A549 treated with GW870086 at 1 μM for 4 hours (cell line): ENCODE measurements at places on chromosomes 3 and 15. TPM values are rescaled to one million over a fixed set of nuclear protein-coding genes. Genes with fewer than 3 reads are reported as not detected.

The TMEM62 gene
- total RNA-seq, result 8.4 to 10.3 TPM (median 8.9 TPM) in 5 replicates

The SPTBN5 gene
- total RNA-seq, result 0.10 to 0.36 TPM (median 0.16 TPM) in 5 replicates

The CPN2 gene
- not detected in 5 replicates for total RNA-seq

The SPINK8 gene
- not detected in 5 replicates for total RNA-seq

The DAPK2 gene
- total RNA-seq, result 4.2 to 5.4 TPM (median 4.8 TPM) in 5 replicates

The XCR1 gene
- not detected in 5 replicates for total RNA-seq

The SLC6A11 gene
- total RNA-seq, result 0.03 to 0.09 TPM (median 0.05 TPM) in 4 of 5 replicates, not detected in the other

The LRRC2 gene
- total RNA-seq, result not detected in 5 replicates

The CHRNA5 gene
- 30.9 to 35.7 TPM (median 33.6 TPM) in 5 replicates for total RNA-seq

The CCRL2 gene
- 0.09 to 0.15 TPM in 2 of 5 replicates, not detected in the others for total RNA-seq

The CYFIP1 gene
- 70.9 to 87.4 TPM (median 79.6 TPM) in 5 replicates for total RNA-seq

The CYP1A1 gene
- total RNA-seq, result 1.1 to 2.3 TPM (median 1.7 TPM) in 5 replicates

The P2RY12 gene
- not detected in 5 replicates for total RNA-seq

The OIP5 gene
- total RNA-seq, result 13.3 to 15.9 TPM (median 14.6 TPM) in 5 replicates

The LYZL4 gene
- total RNA-seq, result not detected in 5 replicates

The CKMT1B gene
- total RNA-seq, result 2.6 to 5.5 TPM (median 4.8 TPM) in 5 replicates

The PLA2G4E gene
- total RNA-seq, result not detected in 5 replicates

The CPLX3 gene
- total RNA-seq, result 0.07 to 0.13 TPM in 2 of 5 replicates, not detected in the others

The PRSS50 gene
- total RNA-seq, result not detected in 5 replicates

The SLC27A2 gene
- total RNA-seq, result 26.6 to 32.2 TPM (median 29.2 TPM) in 5 replicates

The FBXO40 gene
- not detected in 5 replicates for total RNA-seq

The GPR87 gene
- total RNA-seq, result 2.1 to 2.5 TPM (median 2.3 TPM) in 5 replicates

The ACKR4 gene
- not detected in 5 replicates for total RNA-seq

The BOC gene
- total RNA-seq, result 4.4 to 7.1 TPM (median 5.9 TPM) in 5 replicates

The SOX2 gene
- 0.36 to 0.66 TPM (median 0.47 TPM) in 5 replicates for total RNA-seq

The ZNF860 gene
- 1.3 to 1.5 TPM (median 1.4 TPM) in 5 replicates for total RNA-seq

The PTX3 gene
- 0.74 to 1.2 TPM (median 0.85 TPM) in 5 replicates for total RNA-seq

The PGBD4 gene
- total RNA-seq, result 0.96 to 1.7 TPM (median 1.6 TPM) in 5 replicates

The ADGRG7 gene
- not detected in 5 replicates for total RNA-seq
